ENCODE measurements at places on chromosomes 12 and 14.

DNA sequence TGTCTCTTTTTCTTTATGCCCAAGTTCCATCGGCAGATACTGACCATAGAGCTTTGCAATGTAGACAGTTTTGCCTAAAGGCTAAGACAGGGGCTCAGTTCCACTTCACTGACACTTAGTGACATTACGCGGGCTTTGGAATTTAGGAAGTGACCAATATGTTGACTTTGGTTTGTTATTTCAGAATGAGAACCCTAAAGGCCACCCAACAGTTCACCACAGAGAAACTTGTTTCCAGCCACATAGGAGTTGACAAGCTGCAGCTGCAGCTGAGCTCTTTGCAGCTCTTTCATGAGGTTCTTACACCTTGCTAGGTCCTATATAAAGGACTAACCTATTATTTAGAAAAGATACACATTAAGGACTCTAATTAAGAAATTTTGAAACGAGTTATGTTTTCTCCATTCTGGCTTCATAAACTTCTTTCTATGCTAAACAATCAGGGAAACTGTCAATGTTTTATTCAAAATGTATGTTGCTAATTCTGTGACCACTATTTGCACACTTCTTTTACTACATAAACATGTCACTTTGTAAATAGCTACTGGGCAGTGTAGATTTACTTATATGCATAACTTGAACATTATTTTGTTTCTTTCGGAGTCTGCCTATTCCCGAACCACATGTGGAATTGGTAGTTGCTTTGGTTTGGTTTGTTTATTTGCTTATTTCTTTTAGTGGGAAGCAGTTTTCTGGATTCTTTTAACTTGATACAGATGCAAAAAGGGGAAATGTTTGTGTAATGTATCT is 18.5 kb upstream of the KLRD1 start:
- DNase-seq, result no peak

DNA sequence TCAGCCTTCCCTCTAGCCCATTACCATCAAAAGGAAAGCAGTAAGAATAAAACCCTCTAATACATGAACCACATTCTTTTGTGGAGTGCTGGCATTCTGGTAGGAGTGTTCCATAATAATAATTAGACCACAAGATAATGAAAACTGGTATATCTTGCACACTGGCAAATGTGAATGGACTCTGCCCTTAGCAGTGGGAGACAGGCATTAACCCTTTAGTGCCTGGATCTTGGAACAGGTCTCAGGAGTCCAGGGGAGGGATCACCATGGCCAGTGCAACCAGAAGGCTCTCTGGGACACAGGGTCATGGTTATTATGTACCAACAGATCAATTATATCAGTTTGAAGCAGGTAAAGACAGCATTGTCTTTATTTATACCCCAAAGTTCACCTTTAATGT is 387.5 kb upstream of the TMPO start:
- DNase-seq, result no peak

DNA sequence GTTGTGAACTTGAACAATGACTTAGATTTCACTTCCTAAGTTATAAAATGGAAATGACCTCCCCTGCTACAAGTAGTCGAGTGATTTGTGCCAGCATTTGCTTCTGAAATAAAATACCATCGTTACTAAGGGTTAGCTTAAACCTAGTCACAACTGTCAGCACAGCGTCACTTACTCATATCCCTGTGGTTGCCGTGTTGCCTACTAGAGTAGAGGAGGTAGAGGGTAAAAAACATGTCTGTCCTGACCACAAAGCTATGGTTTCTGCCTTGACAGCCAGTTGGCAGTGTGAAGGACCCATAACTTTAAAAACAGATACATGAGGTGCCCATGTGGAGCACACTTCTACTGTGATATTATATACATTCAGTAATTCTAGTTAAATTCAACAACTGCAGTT is 234.2 kb upstream of the RGS6 start:
- DNase-seq, result no peak

- no peak for DNase-seq
These were observed 207.9 kb upstream of the TMEM260 start for GRCh38 chr14:56371737-56372136.

- DNase-seq, result no peak
These were observed 122.5 kb downstream of the KTN1 start for GRCh38 chr14:55702511-55702910.

DNA sequence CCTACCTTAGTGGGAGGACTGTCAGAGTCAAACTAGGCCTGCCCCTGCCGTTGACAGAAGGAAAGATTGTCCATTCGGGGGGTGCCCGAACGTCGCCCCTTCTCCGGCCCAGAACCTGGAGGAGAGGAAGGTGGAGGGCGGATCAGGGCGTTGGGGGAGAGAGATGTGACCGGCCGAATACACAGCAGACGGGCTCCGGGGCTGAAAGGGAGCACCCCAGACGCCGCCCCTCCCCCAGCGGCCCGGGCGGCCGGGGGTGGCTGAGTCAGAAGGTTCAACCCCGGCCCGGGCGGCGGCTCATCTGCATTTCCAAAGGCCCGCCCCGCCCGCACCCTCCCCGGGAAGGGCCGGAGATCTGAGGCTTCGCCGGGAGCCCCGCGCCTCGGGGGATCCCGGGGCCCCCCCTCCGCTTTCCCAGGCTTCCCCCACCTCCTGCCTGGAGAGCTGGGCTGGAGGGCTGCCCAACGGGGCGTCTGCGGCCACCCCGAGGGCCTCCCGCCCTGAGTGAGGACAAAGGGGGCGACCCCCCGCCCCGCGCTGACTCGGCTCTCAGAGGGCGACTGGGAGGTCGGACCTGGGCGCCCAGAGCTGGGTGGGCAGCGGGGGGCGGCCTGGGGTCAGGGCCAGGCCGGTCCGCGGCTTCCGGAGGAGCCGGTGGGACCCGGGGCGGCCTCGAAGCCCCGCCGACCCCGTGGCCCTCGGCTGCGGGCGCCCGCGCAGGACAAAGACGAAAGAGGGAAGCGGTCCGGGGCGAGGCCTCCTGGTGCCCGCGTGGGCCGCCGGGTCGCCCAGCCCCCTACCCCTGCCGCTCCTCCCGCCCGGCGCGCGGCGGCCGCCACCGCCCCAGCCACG is 3.7 kb upstream of the SETD1B start:
- peak; percentile 78 for DNase-seq

DNA sequence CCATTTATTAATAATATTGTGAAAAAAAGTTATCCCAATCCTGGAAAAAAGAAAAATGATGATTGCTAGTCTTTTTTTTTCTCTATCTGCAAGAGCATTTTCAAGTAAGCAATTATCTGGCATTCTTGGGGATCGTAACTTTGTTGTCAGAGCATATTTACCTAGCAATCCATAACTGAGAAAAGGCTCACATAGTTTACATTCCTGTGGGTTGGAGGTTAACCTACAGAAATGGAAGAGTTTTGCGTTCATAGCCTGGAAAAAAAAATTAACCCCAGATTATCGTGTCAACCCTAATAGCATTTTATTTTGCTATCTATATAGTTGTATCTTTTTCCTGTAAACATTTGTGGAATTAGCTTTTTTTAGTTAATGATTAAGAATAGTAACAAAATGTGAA is 292.3 kb downstream of the DAD1 start:
- no peak for DNase-seq

DNA sequence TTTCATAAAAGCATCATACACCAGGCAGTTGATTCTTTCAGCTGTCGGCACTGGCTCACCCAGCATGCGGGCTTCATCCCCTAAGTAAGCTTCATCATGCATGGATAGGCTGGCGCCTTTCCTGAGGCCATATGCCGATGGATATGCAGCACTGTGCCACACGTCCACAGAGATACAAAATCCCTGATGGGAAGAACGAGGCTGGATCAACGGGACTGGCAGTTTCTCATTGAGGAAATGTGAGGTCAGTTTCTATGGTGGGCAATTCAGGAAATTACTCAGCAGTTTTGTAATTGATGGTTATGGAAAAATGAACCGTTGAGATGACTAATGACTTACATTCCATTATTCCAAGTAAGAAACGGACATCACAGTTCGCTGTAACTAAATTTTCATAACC is 453.8 kb downstream of the TMEM121 start:
- DNase-seq, result no peak

DNA sequence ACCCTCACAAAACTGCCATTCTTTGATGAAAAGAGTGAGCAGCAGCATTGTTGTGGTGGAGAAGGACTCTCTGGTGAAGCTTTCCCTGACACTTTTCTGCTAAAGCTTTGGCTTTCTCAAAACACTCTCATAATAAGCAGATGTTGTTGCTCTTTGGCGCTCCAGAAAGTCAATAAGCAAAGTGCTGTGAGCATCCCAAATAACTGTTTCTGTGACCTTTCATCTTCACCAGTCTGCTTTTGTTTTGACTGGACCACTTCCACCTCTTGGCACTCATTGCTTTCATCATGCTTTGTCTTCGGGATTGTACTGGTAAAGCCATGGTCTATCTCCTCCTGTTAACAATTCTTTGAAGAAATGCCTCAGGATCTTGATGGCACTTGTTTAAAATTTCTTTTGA is 424.7 kb upstream of the TMPO start:
- DNase-seq, result no peak

DNA sequence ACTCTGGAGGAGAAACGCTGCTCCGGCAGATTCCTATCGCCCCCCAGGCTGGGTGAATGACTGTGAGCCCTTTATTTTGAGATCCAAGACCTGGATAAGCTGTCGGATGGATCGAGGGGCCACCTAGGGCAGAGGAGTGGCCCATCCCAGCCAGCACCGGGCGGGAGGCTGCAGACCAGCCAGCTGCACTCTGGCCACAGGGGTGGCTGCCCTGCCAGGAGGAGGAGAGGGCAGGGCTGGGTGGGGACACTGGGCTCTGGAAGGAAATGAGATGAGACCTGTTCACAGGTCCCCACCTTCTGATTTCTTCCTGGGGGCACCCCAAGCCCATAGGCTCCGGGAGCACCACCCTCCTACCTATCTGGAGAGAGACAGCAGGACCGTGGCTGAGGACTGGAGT is 140.0 kb downstream of the PIWIL1 start:
- DNase-seq, result no peak

DNA sequence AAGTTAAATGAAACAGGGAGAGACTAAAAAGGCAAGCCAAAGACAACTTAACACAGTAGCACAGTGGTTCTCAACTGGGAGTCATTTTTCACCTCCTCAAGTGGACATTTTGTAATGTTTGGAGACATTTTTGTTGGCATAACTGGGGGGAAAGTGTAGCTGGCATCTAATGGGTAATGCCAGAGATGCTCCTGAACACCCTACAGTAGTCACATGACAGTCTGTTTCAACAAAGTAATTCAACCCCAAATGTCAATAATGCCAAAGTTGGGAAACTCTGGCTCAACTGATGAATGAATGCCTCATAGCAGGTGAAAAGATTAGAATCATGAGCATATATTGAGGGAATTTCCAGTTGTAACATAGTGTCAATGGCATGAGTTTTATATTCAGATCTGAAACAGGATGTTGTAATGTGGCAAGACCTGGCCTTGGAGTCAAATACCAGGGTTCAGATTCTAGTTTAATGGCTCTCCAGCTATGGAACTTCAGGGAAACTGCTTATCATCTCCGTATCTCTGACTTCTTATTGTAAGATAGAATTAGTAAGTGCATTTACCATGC is 2.4 kb upstream of the OR4K5 start:
- DNase-seq, result no peak

DNA sequence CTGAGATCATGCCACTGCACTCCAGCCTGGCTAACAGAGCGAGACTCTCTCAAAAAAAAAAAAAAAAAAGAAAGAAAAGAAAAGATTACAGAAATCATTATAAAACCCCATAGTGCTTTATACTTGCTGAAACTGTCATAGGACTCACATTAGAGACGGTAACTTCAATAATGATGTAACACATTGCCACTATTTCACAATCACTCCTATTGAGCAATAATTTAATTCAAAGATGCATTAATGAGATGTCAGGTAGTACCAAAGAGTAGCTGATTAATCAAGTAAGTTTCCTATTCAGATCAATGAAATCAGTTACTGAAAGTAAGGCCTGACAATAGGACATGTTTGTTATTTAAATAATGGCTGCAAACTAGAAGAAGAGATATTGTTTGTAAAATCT is 751.5 kb upstream of the ALG10B start:
- no peak for DNase-seq

GRCh38 chr14:106395456-106396050 is 869.2 kb downstream of the TMEM121 start:
- no peak for DNase-seq

DNA sequence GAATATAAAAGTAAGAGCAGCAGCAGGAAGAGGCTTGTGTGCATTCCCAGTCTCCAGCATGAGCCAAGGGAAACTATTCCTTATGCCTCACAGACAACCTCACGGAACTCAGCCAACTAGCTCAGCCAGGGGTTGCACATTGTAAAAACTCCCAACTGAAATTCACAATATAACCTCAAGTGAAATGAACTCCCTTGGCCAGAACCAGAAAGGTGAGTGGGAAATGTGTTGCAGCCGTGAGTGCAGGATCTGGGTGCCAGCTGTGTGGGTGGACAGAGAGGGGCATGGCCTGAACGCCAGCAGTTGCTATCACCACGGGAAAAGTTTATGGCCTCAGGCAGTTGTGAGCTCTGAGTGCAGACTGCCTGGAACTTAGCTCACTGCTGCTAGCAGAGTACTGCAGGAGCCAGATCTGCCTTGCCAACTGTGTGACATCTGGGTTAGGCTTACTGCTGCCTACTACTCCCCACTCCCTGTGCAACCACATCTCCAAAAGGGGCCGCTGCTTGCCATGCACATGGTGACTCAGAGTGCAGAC is 2.3 kb upstream of the CLEC1A start:
- DNase-seq, result no peak

GRCh38 chr12:104519190-104520019 is 62.7 kb downstream of the CHST11 start:
- DNase-seq, result no peak

GRCh38 chr12:49295082-49295936 is at the start of gene PRPH:
TSS of gene PRPH (plus strand) at chr12:49295147. CDS start at chr12:49295201, 54 bp downstream.
- no peak for DNase-seq

DNA sequence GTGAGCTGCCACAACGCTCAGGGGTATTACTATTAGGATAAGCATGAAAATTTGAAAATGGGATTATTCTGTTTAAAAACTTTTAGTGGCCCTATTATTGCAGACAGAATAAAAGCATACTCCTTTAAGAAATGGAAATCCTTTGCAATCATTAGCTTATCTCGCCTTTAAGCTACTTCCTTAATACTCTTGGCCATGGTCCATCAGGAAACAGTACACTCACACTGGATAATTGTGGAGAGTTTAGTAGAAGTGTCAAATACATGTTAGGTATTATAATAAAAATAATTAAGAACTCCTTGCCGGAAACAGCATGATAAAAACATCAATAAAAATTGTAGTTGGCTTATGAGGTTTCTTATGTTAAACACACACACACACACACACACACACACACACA is 100.4 kb upstream of the PPFIA2 start:
- no peak for DNase-seq

DNA sequence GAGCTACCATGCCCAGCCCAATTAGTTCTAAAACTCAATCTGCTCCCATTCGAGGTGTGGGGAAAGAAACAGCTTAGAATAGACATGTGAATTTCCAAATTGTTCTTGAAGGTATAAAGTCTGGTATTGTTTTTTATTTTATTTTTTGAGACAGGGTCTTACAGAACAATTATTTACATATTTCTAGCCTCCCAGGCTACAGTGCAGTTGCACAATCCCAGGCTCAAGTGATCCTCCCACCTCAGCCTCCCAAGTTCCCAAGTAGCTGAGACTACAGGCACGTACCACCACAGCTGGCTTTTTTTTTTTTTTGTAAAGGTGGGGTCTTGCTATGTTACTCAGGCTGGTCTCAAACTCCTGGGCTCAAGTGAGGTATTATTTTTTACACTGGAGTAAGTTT is 6.3 kb downstream of the SLC11A2 start:
- DNase-seq, result no peak

GRCh38 chr14:36662543-36663403 is 1.1 kb downstream of the PAX9 start:
- DNase-seq, result peak; percentile 51

All from NCI-H1105 (cell line).